SW 1271 (cell line): ENCODE measurements at places on chromosomes 3 and 15.

DNA sequence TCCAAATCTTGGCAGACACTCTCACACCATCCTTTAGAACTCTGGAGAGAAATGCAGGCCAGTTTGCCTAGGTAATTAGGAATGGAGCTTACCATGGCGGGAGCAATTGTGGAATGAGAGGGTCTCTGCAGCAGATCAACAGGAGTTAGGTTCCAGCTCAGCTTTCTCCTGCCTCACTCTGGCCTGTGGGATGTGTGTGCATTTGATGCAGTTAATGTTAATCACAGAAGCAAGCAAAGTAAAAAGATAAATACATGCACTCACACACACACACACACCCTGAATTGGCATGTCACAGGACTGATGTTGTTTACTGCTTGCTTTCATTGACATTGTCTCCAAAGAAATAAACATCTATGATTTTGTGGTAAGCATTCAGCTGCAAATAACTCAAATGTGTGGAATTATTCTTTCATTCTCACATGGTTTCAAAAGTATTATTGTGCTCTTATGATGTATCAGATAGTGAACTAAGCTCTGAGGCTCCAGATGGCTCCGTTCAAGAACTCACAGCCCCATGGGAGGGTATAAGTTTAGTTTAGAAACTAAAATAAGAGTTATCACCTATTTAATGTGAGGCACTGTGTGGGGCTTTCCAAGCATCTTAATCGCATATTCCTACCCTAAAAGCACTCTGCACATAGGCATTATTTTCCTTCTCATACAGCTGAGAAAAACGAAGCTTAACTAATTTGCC, 31.3 kb upstream of the BFSP2 start:
- no peak for DNase-seq

DNA sequence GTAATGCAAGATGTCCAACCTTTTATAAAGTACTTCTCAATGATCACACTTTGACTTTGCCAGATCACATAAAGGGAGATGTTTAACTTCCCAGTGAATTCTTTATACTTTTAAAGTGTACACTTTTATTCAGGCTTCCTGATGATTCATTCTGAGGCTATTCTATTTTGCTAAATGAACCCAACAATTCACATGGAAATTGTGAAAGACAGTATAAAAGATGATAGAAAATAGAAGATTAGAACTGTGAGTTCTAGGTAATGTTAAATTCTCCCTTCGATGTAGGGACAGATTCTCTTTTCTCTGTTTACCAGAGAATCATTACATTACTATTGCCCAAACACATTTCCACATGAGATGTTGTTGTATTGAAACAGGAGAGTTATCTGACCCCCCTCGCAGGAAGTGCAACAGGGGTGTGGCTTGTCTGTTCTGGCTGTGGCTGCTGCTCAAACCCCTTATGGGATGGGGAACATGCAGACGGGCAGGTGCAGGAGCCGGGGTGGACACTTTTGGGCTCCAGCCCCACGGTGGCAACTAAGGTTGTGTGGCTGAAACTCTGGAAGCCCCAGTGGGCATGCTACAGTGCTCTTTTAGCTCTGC, 131.3 kb upstream of the LRTM1 start:
- no peak for DNase-seq

- no peak for DNase-seq
These were observed 26.2 kb downstream of the AAGAB start for GRCh38 chr15:67228286-67228685.

GRCh38 chr3:155282385-155283091, 10.9 kb downstream of the STRIT1 start:
- DNase-seq = no peak

DNA sequence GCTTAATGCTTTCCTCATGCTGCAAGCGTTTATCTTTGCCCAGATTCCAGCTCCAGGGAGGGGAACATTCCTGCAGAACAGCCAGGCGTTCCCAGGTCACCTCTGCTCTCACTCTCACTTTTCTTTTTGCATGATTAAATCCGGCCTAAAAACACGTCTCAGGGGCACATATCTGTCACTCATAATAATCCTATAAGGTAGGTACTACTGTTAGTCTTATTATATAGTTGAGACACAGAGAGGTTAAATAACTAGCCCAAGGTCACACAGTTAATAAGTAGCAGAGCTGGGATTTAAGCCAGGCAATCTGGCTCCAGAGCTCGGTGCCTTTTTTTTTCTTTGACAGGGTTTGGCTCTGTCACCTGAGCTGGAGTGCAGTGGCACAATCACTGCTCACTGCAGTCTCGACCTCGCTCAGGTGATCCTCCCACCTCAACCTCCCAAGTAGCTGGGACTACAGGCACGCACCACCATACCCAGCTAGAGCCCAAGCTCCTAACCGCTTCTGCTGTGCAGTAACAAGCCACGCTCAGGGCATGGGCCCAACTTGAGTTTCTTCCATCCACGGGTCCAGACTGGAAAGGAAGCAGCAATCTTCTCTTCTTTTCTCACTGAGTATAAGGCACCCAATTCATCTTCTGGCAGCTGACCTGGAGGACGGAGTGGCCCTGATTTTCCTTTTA, 96.5 kb downstream of the LIPC start:
- DNase-seq = no peak

- no peak for DNase-seq
These were observed 80.7 kb downstream of the MBNL1 start for GRCh38 chr3:152349392-152349791.

- no peak for DNase-seq
These were observed 228.5 kb downstream of the LSAMP start for GRCh38 chr3:116216761-116217160.

GRCh38 chr3:169295912-169296570, 367.5 kb downstream of the MECOM start:
- no peak for DNase-seq

GRCh38 chr3:119301662-119302061, 7.5 kb downstream of the ARHGAP31 start:
- no peak for DNase-seq

GRCh38 chr15:59798605-59798917, 109.4 kb upstream of the BNIP2 start:
- no peak for DNase-seq

- DNase-seq = no peak
These were observed 35.3 kb downstream of the HOMER2 start for GRCh38 chr15:82917249-82917648.

GRCh38 chr15:48631176-48631770, 14.2 kb downstream of the FBN1 start:
- DNase-seq = no peak
